ENCODE measurements at places on chromosomes 4 and X.

DNA sequence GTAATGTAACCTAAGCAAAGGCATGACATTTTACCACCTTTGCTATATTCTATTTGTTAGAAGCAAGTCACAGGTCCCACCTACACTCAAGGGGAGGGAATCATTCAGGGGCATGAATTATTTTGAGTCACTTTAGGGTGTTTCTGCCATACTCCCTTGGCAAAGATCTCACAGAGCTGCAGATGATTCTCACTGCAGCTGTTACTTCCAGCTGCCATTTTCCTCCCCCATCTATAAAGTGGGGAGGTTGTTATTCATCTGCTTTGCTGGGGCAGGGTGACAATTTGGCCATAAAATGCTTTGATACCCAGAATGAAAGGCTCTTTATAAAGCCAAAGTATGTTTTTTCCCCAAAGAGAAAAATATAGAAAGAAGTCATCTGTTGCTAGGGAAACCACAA, 136.5 kb upstream of the SMIM31 start:
- DNase-seq: no peak

GRCh38 chrX:20664131-20664530, 397.4 kb upstream of the RPS6KA3 start:
- DNase-seq: no peak

DNA sequence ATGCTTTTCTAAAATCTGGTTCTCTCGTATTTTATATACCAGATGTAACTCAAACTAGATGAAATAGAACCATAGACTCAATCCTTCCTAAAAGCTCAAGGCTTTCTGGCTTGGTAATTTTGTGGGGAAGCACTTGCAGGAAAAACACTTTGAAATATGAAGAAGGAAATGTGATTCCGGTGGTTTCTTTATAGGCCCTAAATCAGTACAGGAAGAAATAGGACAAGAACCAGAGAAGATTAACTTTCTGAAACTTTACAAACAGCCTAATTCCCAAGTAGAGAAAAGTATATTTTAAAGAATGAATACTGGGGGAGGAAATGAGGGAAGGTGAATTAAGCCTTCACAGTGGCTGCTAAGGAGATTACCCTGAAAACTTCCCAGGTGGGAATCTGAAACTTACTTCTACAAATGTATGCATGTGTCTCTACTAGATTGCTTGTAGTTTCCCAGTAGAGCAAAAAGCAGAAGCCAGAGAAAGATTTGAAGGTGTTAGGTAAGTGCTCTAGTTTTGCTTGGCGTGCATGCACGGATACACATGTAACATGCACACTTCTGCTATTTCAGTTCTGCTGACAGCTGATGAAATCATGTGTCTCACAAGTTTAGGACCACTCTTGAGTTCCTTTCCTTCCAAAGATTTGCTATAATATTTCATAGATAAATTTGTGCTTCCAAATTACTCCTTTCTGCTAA, 92.1 kb downstream of the AFF1 start:
- no peak for DNase-seq

DNA sequence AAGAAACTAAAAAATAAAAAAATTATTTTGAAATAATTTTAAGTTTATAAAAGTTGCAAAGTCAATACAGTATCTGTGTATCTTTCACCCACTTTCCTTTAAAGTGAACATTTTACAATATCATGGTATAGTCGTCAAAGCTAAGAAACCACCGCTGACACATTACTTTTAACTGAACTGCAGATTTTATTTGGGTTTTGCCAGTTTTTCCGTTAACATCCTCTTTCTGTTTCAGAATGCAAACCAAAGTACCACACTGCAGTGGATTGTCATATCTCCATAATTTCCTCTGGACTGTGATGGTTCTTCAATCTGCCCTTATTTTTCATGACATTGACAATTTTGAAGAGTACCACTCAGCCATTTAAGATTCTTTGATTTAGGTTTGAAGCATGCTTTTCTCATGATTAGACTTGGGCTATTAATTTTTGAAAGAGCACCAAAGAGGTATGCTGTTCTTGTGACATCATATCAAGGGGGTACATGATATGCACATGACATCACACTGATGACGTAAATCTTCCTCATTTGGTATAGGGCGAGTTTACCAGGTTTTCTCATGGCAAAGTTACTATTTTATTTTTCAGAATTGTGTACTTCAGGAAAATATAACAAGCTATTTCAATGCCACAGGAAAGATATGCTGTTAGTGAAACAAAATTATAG, 3.6 kb upstream of the CXCL1 start:
- no peak for DNase-seq

GRCh38 chr4:125735102-125735501, 420.3 kb downstream of the FAT4 start:
- peak; percentile 99 for DNase-seq

DNA sequence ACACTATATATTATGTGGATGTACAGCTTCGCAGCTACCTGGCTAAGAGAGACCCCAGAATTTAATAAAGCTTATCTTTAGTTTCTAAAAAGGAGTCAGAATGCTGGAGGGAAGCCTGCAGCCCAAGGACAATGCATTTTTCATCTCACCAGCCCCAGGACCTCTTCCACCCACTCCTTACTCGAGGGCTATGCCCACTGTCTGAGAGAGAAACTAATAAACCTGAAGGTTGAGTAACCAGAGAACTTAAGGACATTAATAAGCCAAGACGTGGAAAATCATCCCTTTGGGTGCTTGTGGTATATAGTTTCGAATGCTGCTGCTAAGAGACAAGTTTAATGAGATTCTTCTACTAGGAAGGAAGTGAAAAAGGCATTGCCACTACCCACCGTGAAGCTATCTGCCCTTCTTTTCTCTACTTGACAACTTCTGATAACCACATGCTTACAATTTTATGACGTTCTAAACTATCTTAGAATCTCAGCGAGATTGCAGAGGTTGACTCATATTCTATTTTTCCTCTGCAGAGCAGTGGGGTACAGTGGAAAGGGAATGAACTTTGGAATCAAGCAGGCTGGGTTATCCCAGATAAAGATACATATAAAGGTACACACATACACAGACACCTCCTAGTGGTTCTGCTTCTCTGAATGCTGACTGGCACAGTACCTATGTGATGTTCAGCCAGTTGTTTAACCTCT, 3.3 kb downstream of the RELL1 start:
- DNase-seq: no peak

DNA sequence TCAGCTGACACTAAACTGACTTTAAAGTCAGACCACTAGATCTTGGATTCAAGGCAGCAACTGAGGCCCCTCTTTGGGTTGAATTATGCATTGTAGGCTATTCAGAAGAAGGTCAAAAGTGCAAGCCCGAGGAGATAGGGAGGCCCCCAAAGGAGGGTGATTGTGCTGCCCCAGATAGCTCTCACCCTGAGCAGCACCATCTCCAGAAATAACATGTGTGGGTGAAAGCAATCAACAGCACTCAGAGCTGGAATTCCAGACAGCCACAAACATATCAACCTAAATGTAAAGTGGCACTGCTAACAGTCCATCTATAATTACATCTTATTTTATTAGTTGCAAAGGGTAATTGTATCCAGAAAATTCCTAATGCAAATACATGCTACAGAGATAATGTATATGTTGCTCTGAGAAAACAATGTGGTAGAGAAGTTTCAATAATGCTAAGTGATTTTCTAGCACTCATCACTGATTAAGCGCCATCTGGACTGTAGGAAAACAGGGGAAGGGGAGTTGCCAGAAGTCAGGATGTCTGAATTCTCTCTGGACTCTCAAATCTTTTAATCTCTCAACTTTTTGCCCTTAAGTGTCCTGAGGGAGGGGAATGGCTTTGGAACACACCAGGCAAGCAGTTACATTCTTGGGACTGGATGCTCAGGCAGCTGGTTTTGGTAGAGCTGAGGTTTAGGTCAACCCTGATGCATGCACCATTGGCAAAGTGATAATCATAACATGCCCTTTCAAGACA, 61.8 kb upstream of the SFRP2 start:
- no peak for DNase-seq

- DNase-seq: no peak
Measured at GRCh38 chrX:555725-556666, 74.6 kb upstream of the SHOX start.

DNA sequence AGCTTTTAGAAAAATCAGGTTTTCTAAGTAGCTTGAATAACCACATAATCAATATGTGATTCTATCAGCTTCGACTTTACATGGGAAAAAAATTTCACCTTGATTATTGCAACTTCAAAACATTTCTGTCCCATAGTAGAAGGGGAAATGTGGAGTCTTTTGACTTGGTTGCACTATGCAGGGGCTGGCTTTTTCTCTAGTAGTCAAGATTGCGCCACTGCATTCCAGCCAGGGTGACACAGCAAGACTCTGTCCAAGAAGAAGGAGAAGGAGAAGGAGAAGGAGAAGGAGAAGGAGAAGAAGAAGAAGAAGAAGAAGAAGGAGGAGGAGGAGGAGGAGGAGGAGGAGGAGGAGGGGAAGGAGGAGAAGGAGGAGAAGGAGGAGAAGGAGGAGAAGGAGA, 84.9 kb downstream of the MAML3 start:
- no peak for DNase-seq

DNA sequence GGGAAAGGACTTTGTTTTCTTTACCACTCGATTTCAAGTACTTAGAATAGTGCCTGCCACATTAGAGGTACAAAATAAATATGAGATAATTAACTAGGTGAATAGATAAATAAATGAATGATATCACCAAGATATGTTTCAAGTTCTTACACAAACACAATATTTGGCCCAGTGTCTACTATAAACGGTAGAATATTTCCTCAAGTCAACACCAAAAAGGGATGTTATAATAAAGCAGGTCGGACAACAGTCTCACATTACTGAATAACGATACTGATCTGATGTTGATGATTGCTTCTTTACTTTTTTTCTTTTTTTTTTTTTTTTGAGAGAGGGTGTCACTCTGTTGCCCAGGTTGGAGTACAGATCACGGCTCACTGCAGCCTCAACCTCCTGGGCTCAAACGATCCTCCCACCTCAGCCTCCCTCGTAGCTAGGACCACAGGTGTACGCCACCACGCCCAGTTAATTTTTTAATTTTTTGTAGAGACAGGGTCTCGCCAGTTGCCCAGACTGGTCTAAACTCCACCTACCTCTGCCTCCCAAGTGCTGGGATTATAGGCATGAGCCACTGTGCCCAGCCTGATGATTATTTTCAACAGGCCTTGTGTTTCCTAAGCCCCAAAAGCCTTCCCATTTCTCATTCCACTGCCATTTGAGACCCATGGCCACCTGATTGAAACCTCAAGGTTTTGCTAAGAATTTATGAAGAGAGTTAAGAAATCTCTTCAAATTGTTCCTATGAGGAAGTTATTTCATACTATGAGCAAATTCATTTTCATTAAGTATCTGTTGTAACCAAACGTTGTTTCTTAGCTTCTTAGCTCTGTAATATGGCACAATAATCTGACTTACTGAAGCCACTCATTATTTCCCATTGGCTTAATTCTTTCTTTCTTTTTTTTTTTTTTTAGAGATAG, 2.3 kb downstream of the MANBA start:
- DNase-seq: no peak

- no peak for DNase-seq
Measured at GRCh38 chr4:150973626-150974251, 41.3 kb downstream of the LRBA start.

DNA sequence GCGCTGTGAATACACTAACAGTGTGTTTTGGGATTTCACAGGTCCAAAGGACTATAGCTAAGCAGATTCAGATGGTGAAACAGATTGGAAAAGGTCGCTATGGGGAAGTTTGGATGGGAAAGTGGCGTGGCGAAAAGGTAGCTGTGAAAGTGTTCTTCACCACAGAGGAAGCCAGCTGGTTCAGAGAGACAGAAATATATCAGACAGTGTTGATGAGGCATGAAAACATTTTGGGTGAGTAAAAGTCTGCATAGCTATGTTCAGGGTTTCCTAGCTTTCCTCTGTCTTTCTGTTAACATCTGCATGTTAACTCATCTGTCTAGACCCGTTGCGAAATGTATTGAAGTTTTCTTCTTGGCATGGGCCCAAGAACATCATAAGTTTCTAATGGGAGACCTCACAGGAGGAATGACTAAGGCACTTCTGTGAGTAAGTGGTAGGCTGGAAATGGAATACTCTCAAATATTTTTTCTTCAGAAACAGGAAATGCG, 372.1 kb downstream of the BMPR1B start:
- DNase-seq: peak; percentile 100

DNA sequence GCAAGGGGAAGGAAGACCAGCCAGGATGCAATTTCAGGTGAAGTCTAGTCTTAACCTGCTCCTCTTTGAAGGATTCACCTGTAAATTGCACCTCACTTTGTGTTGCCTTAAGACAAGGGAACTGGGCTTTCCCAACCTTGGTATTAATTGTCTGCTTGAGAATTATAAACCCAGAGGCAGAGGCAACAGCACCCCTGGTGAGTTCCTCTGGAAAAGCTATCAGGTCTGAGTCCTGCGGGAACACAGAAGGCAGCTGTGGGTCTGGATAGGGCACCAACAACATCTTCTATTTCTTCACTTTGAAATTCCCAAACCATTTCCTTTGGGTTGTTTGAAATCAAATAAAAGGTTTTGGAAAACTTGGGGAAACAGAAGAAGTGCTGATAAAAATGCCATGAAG, 109.2 kb upstream of the NPY2R start:
- DNase-seq: no peak

GRCh38 chr4:124070688-124071484, 641.6 kb downstream of the ANKRD50 start:
- no peak for DNase-seq

DNA sequence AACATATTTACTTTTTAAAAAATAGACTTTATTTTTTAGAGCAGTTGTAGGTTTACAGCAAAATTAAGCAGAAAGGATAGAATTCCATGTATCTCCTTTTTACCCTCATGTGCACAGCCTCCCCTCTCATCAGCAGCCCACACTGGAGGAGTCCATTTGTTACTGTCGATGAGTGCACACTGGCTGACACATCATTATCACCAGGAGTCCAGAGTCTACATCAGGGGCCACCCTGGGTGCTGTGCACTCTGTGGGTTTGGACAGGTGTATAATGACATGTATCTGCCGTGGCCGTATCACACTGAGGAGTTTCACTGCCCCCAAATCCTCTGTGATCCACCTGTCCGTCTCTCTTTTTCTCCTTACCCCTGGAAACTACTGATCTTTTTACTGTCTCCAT, 26.3 kb downstream of the TBC1D14 start:
- no peak for DNase-seq

- DNase-seq: no peak
Measured at GRCh38 chr4:138438608-138439007, 196.5 kb upstream of the SLC7A11 start.

- DNase-seq: peak; percentile 56
Measured at GRCh38 chr4:82898322-82899243, 2.0 kb upstream of the THAP9 start.

GRCh38 chr4:55485821-55486220, 60.9 kb downstream of the CLOCK start:
- no peak for DNase-seq

DNA sequence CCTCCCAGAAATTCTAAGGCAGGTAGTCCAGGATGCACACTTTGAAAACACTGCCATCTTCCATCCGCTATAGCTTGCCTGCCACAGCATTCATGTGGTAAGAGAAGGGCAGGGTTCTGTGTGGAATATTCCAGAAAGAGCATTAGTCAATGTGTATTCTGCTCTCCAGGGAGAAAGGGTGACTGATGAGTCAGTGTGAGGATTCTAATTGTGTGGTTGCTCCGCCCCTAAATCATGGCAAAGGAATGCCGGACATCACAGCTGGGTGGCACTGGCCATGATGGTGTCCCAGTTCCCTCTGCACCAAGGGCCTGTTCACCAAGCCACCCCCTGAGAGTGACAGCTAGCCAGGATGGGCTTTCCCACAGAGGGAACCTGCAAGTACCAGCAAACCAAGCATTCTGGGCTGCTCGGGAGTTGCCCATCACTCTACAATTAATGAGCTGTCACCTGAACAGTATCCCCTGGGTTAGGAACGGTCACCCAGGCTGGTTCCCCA, 9.5 kb downstream of the IDS start:
- DNase-seq: peak; percentile 49

Measured in kidney glomerular epithelial cell (primary cell).